ENCODE measurements at places on chromosomes 5 and 9.

GRCh38 chr9:98256756-98257155, 1.3 kb upstream of the TBC1D2 start:
- DNase-seq = peak; percentile 37

GRCh38 chr9:78777747-78778146, 480.8 kb downstream of the PSAT1 start:
- no peak for DNase-seq

GRCh38 chr9:86485359-86485758, 131.1 kb upstream of the TUT7 start:
- DNase-seq = no peak

- DNase-seq = no peak
Measured at GRCh38 chr5:53473633-53474032, 6.8 kb upstream of the FST start.

GRCh38 chr5:116922532-116922931, 347.9 kb upstream of the SEMA6A start:
- DNase-seq = no peak
